ENCODE measurements at places on chromosomes 2 and 18.

- no peak for DNase-seq
These were observed 75.4 kb downstream of the EMX1 start for GRCh38 chr2:72992734-72993102.

GRCh38 chr2:126664234-126664633, 8.3 kb downstream of the GYPC start:
- DNase-seq = no peak

- peak; percentile 36 for DNase-seq
These were observed 86.4 kb downstream of the EML6 start for GRCh38 chr2:54809819-54810218.

DNA sequence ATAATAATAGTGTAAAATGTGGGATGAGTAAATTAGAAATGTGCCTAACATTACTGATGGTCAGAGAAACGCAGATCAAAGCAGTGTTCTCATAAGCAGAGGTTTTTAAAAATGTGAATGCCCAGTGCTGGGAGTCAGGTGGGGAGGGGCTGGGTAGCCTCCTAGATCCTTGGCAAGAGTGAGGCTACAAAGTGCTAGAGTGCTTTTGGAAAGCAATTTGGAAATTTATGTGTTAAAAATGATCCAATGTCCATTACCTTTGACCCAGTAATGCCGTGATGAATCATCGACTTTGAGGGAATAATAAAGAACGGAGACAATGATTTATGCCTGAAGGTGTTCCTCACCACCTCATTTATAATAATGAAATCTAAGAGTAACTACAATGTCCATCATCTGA, 44.9 kb upstream of the TWIST2 start:
- DNase-seq = no peak

GRCh38 chr2:235494716-235495372, 1.0 kb downstream of the AGAP1 start:
- peak; percentile 35 for DNase-seq

GRCh38 chr18:28095041-28095440, 81.9 kb downstream of the CDH2 start:
- peak; percentile 34 for DNase-seq

- peak; percentile 10 for DNase-seq
These were observed 858 bp downstream of the POLR1B start for GRCh38 chr2:112542984-112543661.

DNA sequence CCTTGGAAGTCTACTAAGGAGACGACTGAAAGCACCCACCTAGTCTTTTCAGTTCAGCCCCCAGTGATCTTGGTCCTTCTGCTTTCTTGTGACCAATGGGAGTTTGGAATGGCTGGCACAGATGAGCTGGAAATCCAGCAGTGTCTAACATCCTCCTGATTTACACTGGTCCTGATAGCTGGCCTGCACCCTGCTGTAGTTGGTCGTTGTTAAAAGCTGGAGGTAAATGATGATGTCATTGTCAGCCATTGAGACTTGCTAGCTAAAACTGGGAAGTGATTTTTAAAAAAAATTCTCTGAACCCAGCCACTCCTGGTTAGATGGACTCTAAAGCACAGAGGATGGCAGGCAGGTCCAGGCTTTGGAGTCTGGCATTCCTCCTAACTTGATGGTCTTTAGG, 19.3 kb downstream of the CCT7 start:
- DNase-seq = no peak

DNA sequence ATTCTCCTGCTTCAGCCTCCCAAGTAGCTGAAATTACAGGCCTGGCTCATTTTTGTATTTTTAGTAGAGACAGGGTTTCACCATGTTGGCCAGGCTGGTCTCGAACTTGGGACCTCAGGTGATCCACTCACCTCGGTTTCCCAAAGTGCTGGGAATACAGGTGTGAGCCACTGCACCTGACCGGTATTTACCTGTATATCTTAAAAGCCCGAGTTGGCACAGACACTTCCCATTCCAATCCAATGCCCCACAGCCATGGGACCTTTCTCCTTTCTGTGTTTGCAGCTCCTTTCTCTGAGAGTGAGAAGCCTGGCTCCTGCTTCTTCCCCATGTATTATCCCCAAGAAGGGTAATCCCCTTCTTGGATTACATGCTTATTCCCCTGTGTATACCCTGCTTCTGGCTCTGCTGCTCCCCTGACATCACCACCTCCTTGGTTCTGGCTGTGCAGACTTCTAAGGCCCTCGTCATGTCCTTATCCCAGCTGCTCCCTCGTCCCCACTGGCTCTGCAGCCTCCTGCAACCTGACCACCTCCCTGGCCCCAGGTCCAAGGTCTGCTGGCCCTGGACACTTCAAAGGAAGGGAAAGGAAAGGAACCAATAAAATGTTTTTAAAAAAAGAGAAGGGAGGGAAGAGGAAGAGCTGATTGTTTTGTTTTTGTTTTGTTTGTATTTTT, 52.8 kb downstream of the INPP5D start:
- no peak for DNase-seq

DNA sequence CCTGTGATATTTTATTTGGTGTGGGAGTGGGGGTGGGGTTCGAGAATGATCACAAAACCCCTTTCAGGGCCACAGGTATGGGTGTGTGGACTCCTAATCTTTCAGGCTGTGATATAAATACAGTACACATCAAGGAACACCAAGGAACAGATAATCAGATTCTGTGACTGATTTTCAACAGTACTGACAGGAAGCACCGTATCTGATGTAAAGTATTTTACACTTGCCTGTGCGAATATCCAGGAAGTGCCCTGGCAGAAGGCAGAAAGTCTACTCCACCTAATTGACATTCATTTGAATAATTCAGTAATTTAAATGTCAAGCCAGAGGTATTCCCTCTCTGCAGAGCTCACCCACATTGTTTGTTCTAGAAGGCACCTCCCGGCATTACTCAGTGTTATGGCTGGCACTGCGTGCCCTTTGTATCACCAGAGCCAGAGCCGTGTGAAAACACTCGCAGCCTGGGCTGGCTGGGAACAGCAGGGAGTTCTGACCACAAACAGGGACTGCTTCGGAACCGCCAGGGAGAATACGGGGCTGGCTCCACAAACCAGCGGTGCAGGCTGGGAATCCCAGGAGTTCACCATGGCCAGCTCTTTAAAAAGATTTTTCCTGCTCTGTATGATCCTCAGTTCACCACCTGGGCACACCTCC, 91.8 kb downstream of the ACVR1 start:
- peak; percentile 44 for DNase-seq

GRCh38 chr2:135473567-135473966, 57.5 kb downstream of the ZRANB3 start:
- peak; percentile 12 for DNase-seq

DNA sequence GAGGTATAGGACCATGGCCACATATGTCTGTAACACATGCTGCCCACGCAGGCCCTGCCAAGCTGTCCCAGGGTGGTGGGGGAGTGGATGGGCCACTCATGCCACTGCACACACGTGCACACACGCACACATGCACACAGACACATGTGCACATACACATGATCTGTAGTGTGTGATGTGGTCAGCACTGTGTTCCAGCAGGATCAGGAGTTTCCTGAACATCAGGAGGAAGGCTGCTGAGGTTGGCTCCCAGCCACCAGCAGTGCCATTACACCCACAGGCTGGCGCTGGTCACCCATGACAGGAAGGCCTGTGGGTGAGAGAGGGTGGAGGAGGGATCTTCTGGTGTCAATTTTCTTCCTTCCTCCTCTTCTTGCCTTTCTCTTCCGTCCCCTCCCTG, 44.7 kb downstream of the POMC start:
- DNase-seq = no peak

DNA sequence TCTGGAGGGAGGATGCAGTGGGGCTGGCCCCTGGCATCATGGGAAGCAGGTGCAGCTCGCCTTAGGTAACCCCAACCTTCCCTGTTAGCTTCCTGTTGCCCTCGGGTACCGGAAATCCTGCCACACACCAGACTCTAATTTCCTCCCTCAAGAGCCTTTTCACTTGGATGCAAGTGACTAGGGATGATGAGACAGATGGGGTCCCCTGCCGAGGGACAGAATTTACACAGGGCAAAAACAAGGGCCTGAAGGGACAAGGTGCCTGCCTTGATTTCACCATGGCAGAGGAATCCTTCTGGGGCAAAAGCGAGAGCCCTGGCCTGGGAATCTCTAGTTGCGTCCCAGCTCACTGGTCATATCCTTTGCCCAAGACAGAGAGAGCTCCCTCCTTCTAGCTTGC, 263.1 kb downstream of the LOXHD1 start:
- DNase-seq = no peak

GRCh38 chr2:180124273-180125139, 117.4 kb upstream of the CWC22 start:
- peak; percentile 82 for DNase-seq

DNA sequence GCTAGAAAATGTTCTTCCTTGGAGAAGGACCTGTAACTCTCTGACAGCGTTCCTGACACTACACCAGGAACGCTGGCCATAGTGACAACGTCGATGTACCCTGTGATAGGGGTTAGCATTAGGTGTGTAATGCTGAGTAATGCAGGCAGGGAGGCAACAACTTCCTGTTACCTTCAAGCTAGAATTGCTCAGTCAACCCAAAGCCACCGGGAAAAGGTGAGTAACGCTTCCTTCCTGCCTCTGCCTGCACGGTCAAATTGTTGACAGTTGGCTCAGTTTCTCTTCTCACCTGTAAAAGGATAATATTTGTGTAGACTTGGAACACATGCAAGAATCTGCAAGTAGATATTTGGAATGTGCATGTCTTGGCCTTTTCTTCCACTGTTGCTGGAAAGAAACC, 12.7 kb downstream of the FAM110C start:
- DNase-seq = no peak

- no peak for DNase-seq
These were observed 442.2 kb downstream of the TGIF1 start for GRCh38 chr18:3892152-3892551.

DNA sequence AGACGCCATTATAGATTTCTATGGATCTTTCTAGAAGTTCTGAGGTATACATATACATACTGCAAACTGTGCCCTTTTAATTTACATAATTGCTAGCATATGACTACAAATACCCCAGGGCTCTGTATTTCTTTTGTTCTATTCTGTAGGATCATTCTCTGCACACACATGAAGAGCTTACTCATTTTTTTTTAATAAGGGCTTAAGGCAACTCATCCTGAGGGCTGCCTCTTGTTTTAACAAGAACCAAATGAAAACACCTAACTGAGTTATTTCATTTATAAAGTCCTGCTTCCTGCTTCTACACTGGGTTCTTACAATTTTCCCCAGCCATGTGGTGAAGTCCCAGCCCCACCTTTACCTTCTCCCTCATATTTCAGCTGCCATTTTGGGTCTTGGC, 390.5 kb downstream of the IRS1 start:
- no peak for DNase-seq

DNA sequence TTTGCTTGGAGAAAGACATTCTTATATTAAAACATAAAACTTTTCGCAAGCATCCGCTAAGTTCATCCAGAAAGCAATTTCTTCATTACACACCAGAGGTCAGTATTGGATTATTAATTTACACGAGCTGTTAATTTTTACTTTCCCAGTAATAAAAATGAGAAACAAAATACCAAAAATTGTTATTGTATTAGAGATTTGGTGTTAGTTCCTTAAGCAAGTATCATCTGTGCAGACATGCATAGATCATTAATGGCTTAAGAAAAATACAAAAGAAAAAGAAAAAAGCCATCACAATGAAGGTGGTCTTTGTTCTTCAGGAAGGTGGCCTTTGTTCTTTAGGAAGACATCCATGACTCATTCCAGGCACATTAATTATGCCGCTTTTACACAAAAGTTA, 53.6 kb upstream of the HNMT start:
- DNase-seq = peak; percentile 58

DNA sequence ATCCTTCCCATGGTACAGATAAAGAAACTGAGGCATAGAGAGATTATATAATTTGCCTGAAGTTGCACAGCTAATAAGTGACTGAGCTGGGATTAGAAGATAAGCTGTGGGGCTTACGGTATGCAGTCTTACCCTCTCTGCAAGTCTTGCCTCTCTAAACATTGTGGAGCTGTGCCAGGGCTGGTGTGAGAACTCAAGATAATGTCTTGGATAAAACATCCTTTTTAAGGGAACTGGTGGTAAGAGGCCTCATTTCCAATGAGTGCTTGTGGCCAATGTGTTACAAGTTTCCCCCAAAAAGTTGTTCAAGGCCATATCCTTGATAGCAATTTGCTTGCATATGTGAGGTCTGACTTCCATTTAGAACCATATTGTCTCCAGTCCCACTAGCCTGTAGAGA, 84.3 kb upstream of the ETAA1 start:
- no peak for DNase-seq

DNA sequence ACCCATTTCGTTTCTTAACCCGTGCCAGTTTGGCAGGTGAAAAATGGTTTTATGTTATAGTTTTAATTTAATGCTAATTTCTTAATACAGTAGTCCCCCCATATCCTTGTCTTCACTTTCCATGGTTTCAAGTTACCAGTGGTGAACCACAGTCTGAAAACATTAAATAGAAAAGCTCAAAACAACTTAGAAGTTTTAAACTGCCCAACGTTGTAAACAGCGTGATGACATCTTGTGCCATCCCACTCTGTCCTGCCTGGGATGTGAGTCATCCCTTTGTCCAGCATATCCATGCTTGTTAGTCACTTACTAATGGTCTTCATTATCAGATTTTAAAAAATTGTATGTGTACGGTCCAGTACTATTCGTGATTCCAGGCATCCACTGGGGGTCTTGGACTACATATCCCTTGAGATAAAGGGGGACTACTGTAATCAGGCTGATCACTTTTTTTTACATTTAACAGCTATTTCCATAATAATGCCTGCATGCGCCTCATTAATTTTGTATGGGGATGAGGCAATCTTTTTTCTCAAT, 31.9 kb downstream of the SLC66A3 start:
- DNase-seq = peak; percentile 55

GRCh38 chr18:35619464-35619863, 37.9 kb downstream of the GALNT1 start:
- peak; percentile 20 for DNase-seq

DNA sequence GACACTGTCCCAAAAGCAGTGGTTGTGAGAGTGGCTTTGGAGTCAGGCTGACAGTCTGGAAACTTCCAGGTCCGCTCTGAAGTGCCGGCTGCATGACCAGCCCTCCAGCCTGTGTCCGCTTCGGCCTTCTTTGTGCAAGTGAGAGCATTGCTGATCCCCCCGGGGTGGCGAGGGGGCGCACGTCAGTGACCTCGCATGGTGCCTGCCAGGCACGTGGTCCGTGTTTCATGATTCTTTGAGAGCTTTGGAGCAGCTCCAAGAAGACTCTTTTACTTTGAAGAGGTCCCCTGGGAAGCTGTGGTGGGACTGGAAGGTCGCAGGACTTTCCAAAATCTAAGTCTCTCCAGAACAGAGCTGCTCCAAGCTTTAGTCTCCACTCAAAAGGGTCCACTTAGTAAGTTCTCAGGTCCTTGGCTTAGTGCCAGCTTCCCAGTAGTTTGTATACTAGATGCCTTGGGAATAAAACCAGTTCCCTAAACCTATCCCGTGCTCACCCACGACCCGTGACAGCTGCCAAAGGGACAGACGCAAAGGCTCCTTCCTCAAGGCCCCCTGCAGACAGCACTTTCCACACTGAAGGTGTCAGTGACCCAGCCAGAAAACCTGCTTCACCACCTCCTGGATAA, 68.8 kb downstream of the ADI1 start:
- no peak for DNase-seq

GRCh38 chr2:238105506-238106338, 5.6 kb downstream of the ESPNL start:
- no peak for DNase-seq
